Activated T-helper 1 cell treated with anti-CD3 and anti-CD28 coated beads, Interleukin-12 subunit alpha, Interleukin-12 subunit beta, Interleukin-2, Interleukin-4 antibody, amounts not matched to agents 30 ng/mL and 10 ng/mL and 1 ng/mL, durations not matched to agents 14 hours and 24 hours and 36 hours (primary cell): ENCODE measurements at places on chromosomes 1 and 21. TPM values are rescaled to one million over a fixed set of nuclear protein-coding genes. Genes with fewer than 3 reads are reported as not detected.

The DNM3 gene
- 0.62 and 0.64 TPM in 2 replicates for total RNA-seq

The ANKRD45 gene
- total RNA-seq: not detected in 2 replicates

The NCMAP gene
- total RNA-seq: not detected in 2 replicates

The CELF3 gene
- total RNA-seq: not detected in 2 replicates

The TTC22 gene
- 2.2 and 2.3 TPM in 2 replicates for total RNA-seq

The KLF17 gene
- not detected in 2 replicates for total RNA-seq

The CCDC27 gene
- not detected in 2 replicates for total RNA-seq

The ATP6V1G3 gene
- not detected in 2 replicates for total RNA-seq

The PLA2G2C gene
- total RNA-seq: 0.44 and 0.65 TPM in 2 replicates

The PRRX1 gene
- total RNA-seq: not detected in 2 replicates

The MXRA8 gene
- total RNA-seq: 0.18 and 0.20 TPM in 2 replicates

The CFAP74 gene
- total RNA-seq: not detected in 2 replicates

The NFIA gene
- total RNA-seq: 0.41 and 0.69 TPM in 2 replicates

The OVAAL gene
- total RNA-seq: not detected in 2 replicates

The KMO gene
- total RNA-seq: not detected in 2 replicates

The HSD3B2 gene
- not detected in 2 replicates for total RNA-seq

The MOB3C gene
- total RNA-seq: 16.9 and 17.0 TPM in 2 replicates

The TMOD4 gene
- 2.6 and 2.9 TPM in 2 replicates for total RNA-seq

The SLFNL1 gene
- 0.18 TPM in 1 of 2 replicates, not detected in the other for total RNA-seq

The PTPN7 gene
- 584 and 597 TPM in 2 replicates for total RNA-seq

The SLC9C2 gene
- total RNA-seq: not detected in 2 replicates

The FAM78B gene
- total RNA-seq: 1.0 TPM in 2 replicates

The LENEP gene
- 1.5 and 1.8 TPM in 2 replicates for total RNA-seq

The ACTN2 gene
- 0.10 TPM in 1 of 2 replicates, not detected in the other for total RNA-seq

The PGLYRP4 gene
- total RNA-seq: not detected in 2 replicates

The PMF1 gene
- 105 and 111 TPM in 2 replicates for total RNA-seq

The S100A8 gene
- total RNA-seq: not detected in 2 replicates

The TUFT1 gene
- total RNA-seq: 1.9 and 2.3 TPM in 2 replicates

The S100A11 gene
- 203 and 205 TPM in 2 replicates for total RNA-seq

The UBL4B gene
- not detected in 2 replicates for total RNA-seq

The SARS1 gene
- 147 and 154 TPM in 2 replicates for total RNA-seq

The DMAP1 gene
- 37.4 and 38.1 TPM in 2 replicates for total RNA-seq

The RUNX3 gene
- total RNA-seq: 133 and 140 TPM in 2 replicates

The RBM8A gene
- 331 and 354 TPM in 2 replicates for total RNA-seq
